DMS53 (cell line): ENCODE measurements at places on chromosomes 1 and 21.

- no peak for DNase-seq
Measured at GRCh38 chr1:92167151-92167550, 50.6 kb upstream of the C1orf146 start.

GRCh38 chr1:46790446-46791101 is 8.3 kb upstream of the CYP4B1 start:
- DNase-seq: no peak

- peak; percentile 25 for DNase-seq
Measured at GRCh38 chr1:186828611-186829454, at the start of gene PLA2G4A. TSS of gene PLA2G4A (plus strand) at chr1:186828949. CDS start at chr1:186854355, 25,406 bp downstream.

GRCh38 chr1:71918630-71919029 is 363.7 kb downstream of the NEGR1 start:
- DNase-seq: no peak

DNA sequence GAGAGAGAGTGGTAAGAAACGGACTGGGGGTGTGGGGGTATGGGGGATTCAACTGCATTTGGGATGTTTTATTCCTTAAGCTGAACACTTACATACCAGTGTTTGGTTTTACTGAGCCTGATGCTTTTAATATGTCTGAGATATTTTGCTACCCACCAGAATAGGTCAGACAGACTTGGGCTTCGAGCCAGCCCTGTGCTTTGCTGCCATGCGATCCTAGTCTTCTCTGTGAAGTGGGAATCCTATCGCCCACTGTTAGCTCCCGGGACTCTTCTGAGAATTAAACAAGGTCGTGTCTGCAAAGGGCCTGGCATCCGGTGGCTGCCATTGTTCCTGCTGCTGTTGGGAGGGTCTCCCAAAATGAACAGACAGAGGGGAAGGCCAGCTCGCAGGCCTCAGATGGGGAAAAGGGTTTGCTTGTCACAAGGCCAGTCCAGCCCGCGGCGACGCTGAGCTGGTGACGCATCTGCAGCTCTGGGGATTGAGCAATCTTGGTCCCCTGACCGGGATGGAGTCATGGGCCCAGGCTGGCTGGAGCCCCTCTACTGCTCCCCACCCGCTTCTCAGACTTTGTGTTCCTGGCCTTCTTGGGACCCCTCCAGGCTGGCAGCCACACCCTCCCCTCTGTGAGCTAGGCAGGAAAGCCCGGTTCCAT is 26.9 kb upstream of the ECE1 start:
- no peak for DNase-seq

- DNase-seq: no peak
Measured at GRCh38 chr1:99525331-99525730, 120.6 kb upstream of the PALMD start.

DNA sequence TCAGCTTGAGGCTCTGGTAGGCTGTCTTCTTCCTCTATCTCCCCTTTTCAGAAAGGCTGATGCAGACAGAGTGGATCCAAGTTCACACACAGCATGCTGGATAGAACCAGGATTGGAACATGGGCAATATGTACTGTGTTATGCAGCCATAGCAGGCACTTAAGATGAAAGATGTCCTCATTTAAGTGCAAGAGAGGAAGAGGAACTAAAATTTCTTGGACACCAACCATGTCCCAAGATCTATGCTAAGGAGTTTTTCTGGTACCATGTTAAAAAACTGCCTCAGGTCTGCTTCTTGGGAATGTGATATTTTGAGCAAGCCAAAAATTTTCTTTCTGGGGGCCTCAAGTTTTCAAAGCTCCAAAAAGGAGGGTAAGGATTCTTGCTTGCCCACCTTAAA is 1.2 kb downstream of the SDHB start:
- no peak for DNase-seq

DNA sequence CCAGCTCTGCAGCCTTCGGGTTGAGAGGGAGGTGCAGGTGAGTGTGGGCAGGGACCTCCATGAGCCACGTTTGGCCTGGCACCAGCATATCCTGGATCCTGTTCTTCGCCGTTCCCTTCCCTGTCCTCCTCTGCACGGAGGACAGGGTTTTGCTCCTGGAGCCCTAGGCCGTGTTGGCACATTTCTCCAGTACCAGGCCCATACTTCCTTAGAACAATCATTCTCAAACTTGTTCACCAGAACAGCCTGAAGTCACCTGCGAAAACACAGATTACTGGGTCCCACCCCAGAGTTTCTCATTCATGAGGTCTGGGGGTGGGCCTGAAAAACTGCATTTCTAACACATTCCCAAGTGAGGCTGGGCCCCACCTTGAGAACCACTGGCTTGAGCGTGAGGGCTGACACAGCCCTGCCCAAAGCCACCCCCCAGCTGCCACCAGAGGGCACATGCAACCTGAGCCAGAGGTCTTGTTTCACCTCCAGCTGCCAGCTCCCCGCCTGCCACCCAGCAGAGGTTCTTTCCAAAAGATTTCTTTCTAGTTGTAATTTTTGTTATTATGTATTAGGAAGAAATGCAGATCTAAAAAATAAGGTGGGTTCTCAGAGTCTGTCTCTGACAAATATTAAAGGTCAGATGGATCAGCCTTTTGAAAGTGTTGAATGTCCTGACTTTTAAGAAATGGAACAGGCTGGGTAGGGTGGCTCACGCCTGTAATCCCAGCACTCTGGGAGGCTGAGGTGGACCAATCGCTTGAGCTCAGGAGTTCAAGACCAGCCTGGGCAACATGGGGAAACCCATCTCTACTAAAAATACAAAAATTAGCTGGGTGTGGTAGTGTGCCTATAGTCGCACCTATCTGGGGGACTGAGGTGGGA is 39.6 kb upstream of the LDLRAP1 start:
- DNase-seq: peak; percentile 74
